Activated CD8-positive, alpha-beta memory T cell treated with anti-CD3 and anti-CD28 coated beads for 48 hours (primary cell): ENCODE measurements at places on chromosomes 1 and 21.

DNA sequence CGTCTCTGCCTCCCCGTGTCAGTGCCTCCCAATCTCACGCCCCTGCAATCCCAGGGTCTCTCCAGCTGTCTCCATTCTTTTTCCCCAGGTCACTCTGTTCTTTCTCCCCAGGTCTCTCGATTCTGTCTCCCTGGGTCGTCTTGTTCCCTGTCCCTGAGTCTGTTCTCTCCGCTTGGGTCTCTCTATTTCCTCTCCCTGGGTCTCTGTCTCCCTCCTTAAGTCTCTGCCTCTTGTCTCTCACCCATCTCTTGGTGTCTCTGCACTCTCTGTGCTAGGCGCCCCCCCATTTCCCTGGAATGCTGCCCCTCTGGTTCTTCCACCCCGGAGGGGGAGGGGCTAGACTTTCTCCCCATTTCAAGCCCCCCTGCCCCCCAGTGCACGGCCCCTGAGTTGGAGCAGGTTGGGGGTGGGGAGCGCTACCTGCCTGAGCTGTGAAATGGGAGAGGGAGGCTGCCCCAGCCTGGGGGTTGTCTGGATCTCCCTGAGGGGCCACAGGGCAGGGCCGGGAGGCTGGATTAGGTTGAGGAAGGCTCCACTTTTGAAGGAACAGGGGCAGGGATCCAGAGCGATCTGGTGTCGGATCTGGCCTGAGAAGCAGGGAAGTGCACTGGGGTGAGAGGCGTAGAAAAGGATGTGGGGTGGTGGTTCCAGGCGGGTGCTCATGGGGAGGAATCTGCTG, 1.4 kb downstream of the PTPRF start:
- no peak for DNase-seq

GRCh38 chr1:111769517-111770146, 13.9 kb downstream of the DDX20 start:
- DNase-seq = no peak

- DNase-seq = no peak
Observed at GRCh38 chr1:109931189-109931731, 20.6 kb downstream of the CSF1 start.

DNA sequence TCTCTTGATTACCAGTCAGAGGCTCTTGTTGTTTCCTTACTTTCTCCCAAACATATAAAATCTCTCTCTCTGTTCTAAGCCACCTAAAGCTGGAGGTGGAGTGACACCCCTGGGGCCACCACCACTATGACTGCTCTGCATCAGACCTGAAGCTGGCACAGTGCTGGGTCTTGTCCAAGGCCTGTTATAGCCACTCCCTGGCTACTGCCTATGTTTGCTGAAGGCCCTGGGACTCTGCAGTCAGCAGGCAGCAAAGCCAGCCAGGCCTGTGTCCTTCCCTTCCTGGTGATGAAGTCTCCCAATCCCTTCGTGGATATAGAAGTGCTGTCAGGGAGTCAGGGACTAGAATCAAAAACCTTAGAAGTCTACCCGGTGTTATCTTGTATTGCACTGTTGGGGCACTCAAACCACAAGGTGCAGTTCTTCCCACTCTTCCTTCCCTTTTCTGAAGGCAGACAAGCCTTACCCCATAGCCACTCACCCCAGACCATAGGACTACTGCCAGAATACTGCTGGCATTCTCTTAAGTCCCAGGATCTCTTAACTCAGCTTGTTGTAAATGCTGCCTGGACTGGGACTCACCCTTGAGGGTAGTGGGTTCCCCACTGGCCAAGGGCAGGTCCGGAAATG, 103.1 kb downstream of the RPS6KC1 start:
- DNase-seq = no peak

GRCh38 chr1:42379794-42380585, 602 bp upstream of the RIMKLA start:
- peak; percentile 11 for DNase-seq

- no peak for DNase-seq
Observed at GRCh38 chr1:184164536-184164935, 113.0 kb downstream of the TSEN15 start.

GRCh38 chr1:232904566-232904965, 45.8 kb upstream of the NTPCR start:
- DNase-seq = no peak

DNA sequence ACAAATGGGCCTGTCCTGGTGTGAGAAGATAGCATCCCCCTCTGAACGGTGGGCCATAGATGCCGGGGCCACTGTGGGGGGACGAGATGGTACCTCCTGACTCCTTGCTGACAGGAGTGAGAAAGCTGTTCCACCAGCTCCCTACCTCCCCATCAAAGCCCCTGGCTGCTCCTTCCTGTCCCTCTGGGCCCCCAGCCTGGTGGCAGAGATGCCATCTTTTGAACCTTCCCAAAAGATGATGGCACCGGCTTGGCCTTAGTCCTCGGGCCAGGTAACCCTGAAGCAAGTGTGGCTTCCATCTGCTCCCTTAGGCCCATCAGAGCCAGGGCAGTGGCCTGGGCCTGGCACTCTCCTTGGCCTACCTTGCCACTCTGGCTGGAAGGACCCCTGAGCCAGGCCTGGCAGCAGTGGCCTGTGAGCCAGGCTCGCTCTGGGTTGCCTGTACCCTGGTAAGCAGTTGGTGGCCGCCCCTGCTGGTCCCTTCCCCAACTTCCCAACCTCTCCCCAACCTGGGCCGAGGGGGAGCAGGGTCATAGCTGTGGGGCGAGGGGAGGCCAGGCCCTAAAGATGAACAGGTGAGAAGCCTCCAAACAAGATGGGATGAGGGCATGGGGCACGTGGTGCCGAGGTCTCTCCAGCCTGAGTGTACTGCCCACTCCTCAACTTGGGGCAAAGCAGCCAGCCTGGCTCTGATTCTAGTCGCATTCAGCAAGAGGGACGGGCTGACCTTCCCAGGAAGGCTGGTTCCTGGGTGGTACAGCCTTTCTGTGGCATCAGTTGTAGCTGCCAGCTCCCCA, 34.7 kb downstream of the ZBTB17 start:
- no peak for DNase-seq

DNA sequence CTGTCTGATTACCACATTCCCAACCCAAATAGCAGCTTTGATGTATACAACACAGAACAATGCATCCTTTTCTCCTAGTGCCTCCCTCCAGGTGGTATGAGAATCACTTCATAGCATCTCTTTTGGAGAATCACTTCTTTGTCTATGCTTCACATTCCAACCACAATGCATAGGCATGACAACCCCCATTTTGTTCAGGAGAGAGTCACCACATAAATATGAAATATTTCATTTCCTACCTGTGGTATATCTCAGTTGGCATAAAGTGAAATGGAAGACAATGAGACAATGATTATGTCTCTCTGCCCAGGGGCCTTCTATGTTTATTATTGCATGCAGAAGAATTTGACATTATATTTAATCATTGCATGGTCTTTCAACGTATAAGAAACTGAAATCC, 112.2 kb downstream of the BRINP2 start:
- no peak for DNase-seq

- DNase-seq = no peak
Observed at GRCh38 chr1:186858923-186859322, 30.2 kb downstream of the PLA2G4A start.

DNA sequence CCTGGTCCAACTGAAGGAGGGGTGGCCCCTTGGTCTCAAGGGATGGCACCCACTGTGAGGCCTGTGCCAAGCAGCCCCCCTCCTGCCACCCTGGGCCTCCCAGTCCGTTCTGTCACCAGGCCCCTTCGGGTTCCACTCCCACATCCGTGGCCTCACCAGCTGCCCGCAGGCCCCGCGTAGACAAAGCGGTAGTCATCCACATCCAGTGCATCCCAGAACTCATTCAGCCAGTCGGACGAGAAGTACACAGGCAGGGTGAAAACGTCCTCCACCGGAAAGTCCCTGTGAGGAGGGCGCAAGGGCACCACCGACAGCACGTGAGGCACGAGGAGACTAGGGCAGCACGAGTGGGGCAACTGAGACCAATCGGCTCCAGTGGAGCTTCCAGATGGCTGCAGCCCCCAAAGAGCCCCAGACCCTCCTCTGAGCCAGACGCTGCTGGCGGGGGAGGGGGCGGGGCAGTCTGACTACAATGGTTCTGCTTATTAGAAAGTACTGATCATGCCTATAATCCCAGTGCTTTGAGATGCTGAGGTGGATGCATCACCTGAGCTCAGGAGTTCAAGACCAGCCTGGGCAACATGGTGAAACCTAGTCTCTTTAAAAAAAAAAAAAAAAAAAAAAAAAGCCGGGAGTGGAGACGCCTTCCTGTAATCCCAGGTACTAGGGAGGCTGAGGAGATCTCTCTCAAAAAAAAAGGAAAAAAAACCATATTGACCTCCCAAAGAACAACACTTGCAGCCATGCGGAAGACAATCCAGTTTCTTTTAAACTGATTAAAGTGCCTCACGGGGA, 1.2 kb downstream of the JMJD4 start:
- no peak for DNase-seq

DNA sequence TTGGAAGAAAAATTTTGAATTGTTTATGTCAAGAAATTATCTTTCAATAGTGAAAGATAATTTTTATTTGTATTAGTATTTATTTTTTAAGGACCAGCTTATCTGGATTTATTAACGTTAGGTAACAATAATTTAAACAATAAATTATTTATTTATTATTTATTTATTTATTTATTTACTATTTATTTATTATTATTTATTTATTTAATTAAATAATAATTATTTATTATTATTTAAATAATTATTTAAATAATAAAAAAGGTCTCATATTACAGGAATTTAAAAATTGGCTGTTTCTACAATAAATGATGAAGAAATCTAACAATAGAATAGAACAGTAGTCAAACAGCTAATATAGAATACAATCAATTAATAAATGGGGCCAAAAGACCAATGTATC, 618.7 kb upstream of the BRINP3 start:
- no peak for DNase-seq

DNA sequence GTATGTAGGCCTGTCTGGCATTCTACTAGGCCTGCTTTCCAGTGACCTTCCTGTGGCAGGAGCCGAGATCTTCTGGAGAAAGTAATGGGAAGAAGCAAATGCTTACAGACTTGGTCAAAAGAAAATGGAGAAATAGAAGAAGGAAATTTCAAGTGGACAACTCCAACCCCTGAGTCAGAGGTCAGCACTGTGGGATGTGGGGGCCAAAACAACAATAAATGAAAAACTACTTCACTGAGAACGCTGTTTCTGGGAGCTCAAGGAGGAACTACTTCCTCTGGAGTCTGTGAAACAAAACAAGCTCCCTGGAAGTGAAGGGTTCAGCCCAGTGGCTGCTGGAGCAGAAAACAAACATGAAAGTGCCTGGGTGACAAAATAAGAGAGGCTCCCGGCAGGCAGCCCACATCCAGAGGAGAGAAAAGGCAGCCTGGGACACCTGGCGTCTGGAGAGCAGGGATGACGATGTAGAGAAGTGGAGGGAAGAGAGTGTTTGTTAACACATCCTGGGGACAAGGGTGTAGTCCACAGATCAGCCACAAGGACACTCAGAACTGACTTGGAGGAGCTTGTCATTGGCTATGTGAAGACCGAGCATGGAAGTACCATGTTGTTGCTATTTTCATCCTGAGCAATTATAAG, 355.2 kb downstream of the SMYD3 start:
- DNase-seq = no peak

DNA sequence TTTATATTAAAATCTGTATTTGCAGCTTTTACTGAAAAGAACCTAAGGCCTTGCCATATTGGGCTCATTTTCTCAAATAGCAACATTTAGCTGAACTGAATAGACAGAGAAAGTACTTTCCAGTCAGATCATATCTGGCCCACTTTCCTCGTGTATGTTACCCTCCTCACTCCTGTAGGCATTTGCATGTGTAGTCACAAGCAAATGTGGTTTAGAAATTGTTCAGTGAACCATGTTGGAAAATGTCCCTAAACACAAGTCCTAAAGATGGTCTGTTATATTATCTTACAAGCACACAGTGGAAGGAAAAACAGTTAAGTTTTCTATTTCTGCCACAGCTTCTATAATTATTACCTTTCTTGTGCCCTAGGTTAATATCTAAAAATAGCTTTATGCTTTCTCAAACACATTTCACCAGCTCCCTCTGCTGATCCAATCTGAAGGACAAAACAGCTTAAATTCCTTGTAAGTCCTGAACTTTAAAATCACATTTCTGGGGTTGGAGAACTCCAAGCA, 606 bp upstream of the FMO4 start:
- no peak for DNase-seq

GRCh38 chr1:169697755-169698154, 13.7 kb downstream of the SELL start:
- DNase-seq = no peak

DNA sequence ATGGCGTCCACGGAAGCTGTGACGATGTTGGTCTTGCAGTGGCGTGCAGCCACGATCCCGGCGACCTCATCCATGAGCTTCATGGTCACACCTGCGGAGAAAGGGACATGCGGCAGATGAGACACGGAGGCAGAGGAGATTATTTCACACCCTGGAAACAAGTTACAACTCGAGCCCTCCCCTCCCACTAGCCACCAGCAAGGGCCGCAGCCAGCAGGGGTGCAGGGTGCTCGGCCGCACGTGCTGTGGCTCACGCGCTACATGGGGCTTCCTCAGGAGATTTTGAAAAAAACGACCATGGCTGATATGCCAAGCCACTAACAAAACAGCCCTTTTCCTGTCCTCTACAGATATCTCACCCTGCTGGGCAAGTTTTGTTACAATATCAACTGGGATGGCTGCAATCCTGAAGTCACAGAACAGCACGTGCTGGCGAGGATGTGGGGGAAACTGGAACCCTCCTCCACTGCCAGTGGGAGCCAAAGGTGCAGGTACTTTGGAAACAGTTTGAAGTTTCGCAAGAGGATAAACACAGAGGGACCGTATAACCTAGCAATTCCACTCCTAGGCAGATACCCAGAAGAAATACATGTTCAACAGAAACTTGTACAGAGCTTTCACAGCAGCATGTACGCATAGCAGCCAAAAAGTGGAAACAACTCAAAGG, 34.1 kb upstream of the GPR153 start:
- DNase-seq = no peak

GRCh38 chr1:160189649-160190625, at the start of gene CASQ1:
TSS of gene CASQ1 (plus strand) at chr1:160190575. CDS start at chr1:160190752, 177 bp downstream.
- DNase-seq = no peak

- DNase-seq = no peak
Observed at GRCh38 chr1:17744666-17745478, 10.3 kb upstream of the ACTL8 start.

GRCh38 chr1:905811-906599, 17.7 kb upstream of the SAMD11 start:
- DNase-seq = no peak

DNA sequence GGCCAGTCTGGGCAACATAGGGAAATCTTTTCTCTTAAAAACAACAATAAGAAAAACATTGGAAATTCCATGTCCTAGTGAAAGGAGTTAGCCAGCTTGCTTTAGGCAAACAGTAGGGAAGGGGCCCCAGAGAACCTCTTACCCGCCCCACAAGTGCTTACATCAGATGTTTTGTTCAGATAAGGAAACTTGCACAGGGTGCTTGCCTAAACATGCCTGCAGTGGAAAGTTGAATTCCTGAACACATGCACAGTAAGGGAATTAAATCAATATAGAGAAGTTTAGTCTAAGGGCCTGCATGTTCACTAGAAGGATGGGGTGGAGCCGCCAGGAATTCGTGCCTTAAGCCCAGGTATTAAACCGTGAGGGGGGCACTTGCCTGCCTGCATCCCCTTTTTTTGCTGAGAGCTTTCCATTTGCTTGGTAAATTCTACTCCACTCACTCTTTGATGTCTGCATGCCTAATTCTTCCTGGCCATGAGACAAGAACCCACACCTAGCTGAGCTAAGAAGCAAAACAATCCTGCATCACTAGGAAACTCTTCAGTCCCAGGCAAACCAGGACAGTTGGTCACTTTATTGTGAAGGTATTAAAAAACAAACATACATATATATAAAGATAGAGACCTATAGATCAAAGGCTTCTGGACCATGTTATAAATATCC, 499.0 kb downstream of the SIPA1L2 start:
- DNase-seq = no peak

GRCh38 chr1:82266351-82266750, 465.6 kb downstream of the ADGRL2 start:
- DNase-seq = no peak
